ENCODE measurements at places on chromosomes 4 and X.

DNA sequence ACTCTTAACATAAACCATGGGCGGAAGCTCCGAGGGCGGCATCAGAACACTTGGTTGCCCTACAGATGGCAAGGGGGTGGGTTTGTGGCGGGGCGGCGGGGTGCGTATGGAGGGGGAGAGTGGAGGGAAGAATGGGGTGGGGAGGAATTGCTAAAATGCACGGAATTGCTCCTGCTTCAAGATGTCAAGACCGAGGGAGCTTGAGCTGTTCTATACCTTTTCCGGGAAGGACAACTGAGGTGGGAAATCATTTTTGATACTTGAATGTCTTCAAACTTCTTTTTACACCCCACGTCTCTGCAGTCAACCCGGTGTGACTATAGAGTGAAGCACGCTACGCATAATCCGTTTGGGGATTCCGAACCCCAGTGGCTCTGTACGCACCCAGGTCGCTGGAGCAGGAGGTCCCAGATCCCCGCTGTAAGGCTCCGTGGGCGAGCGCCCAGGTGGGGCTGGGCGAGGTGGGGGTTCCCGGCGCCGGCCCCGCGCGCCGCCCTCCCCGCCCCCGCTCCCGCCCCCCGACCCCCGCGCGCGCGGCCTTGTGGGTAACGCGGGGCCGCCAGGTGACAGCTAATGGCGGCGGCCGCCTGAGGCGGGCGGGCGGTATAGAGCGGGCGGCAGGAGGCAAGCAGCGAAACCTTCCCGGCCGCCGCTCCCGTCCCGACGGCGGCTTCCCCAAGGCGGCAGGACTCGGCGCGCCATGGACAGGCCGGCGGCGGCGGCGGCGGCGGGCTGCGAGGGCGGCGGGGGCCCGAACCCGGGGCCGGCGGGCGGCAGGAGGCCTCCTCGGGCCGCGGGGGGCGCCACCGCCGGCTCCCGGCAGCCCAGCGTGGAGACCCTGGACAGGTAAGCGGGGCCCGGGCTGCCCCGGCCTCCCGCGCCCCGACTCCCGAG is at the start of gene MTMR1:
TSS of gene MTMR1 (plus strand) at position 566 of the 894 bp plus-strand sequence. CDS start at position 701, 135 bp downstream.
- peak; percentile 45 for DNase-seq

DNA sequence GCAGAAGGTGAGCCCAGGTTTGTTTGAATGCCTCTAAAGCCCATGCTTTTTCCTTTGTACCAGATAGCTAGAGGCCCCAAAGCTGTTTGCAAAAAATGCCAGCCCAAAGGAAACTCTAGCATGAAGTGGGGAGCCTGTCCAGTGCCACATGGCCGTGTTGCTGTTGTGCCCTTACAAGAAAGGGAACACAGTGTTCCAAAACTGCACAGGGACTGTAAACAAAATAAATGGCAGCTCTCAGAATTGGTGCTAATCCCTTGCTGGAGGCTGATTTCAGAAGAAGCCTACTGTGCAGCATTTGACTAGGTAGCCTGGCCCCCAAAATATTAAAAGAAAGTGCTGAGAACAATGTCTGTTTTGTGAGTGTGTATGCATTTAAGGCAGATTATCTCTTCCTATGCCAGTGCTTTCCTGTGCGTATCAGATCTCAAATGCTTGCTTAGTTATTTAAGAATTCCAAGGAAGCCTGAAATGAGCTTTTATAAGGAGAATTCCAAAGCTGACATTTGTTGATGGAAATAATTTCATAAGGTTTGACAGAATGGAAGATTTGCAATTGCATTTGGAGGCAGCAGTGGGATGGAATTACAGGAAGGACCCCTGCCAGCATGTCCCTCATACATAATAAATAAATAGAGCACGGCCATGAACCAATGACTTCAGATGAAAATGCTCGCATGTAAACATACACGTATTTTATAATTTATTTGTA is 115.7 kb downstream of the IRF2 start:
- no peak for DNase-seq

DNA sequence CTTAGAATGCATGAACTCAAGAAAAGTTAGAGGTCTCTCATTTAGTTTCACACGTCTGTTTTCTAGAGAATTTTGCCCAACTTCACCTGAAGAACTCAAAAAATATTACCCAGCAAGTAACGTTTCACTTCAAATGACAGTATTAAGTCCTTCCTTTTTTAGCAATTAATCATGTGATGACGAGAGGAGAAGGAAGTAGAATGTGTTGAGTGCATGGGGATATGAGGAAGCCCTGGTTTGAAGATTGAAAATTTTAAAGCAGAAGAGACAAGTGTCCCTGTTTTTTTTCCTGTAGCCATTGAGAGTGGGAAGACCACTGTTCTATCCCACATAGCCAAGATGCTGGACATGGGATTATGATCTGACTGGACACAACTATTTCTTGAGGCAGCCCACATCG is 406.3 kb upstream of the CPEB2 start:
- no peak for DNase-seq

- no peak for DNase-seq
Measured at GRCh38 chrX:97597954-97598353, 714.2 kb downstream of the RPA4 start.

- DNase-seq, result no peak
Measured at GRCh38 chr4:18050448-18050847, 28.9 kb upstream of the LCORL start.

DNA sequence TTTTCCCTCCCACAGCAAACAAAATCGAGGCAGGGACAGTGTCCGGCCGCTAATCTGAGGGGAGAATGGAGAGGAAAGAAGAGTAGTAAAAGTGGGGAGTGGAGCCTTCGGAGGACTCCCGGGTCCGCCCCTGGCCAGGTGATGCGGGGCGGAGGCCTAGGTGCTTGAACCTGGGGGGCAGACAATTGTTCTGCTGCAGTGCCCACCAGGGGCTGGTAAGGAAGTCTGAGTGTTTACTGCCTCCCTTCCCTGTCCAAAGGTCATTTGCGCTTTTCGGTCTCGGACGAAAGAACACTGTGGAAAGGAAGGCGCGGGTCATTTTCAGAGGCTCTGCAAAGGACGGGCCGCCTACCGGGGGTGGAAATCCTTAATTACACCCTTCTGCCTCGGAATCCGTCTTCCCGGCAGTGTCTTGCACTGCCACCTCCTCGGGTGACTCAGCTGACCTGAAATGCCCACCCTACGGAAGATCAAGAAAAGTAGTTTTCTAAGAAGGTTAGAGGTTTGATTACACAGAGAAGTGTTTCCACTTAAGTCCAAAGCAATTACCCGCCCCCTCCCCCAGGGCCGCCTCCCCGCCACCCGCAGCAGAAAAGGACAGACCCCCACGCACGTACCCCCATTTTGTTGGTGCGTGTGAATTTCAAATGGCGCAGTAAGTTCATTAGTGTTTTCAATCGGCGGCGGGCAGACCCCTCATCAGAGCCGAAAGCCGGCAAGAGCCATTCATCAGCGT is 99.9 kb upstream of the TENM3 start:
- DNase-seq, result no peak

DNA sequence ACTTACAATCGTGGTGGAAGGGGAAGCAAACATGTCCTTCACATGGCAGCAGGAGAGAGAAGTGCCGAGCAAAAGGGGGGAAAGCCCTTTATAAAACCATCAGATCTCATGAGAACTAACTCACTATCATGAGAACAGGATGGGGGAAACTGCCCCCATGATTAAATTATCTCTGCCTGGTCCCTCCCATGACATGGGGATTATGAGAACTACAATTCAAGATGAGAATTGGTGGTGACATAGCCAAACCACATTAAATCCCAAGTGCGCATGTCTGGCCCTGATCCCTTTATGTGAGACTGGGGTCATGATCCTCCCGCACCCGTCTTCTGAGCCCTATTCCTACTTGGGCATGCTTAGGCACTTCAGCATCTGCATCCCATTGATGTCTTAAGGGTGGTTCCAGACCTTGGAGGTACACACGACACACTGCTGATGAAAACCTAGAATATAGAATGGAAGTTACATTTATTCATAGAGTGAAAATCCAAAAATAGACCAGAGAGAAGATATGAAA is 116.0 kb downstream of the PTTG2 start:
- DNase-seq, result no peak

GRCh38 chrX:23694606-23695005 is 27.3 kb downstream of the PRDX4 start:
- DNase-seq, result peak; percentile 21

DNA sequence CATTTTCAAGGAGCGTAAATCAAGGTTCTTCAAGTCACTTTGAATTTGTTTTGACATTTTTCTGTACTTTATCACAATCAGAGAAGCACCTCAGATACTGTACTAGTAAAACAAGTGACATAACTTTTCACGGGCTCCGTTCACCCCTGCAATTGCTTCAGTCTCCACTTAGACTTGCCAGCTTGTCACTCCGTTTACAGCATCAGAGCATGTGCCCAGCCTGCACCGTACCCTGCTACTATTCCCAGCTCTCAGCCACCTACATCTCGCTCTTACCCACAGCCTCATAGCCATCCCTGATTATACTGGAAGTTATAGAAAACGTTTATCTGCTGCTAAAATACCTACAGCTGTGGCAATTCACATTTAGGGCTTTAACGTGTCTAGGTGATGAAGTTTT is 135.3 kb upstream of the TENM3 start:
- no peak for DNase-seq

DNA sequence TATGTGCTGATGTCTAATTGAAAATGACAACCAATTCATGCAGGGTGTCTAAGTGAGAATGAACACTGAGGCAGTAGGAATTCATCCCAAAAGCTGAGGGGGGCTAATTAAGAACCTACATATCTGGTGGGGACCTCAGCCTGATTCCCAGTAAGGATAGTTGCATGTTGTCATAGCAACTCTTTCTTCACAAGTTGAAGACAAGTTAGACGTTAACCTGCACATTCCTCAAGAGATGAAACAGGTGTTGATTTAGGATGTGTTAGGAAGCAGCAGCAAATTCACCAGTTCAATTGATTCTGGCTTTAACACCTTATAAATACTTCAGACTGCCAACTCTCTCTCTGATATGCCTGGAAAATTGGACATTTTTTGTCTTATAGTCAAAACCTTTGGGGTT is 7.3 kb downstream of the FNIP2 start:
- DNase-seq, result no peak

DNA sequence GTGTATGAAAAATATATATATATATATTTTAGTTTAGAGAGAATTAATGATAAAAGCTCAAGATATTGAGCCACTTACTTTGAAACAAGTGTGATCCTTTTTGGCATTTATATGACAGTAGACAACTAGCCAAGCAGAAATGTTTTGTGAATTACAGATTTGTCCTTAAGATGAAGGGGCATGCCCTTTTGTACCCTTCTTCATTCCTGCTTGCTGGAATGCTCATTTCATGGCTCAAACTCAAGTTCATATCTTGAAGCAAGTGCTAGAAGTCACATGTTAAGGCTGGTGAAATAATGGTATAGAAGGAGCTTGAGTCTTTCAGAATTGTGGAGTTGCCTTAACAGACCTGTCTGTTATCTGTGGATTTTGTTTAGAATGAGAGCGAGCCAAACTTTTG is 203.0 kb downstream of the BMPR1B start:
- DNase-seq, result no peak

- no peak for DNase-seq
Measured at GRCh38 chr4:52588771-52589591, 70.1 kb downstream of the USP46 start.

- DNase-seq, result peak; percentile 13
Measured at GRCh38 chr4:101730291-101731117, 60.0 kb upstream of the BANK1 start.

- DNase-seq, result no peak
Measured at GRCh38 chr4:6342530-6343293, 73.1 kb downstream of the WFS1 start.

GRCh38 chrX:1581132-1581531 is 10.3 kb upstream of the AKAP17A start:
- peak; percentile 78 for DNase-seq

DNA sequence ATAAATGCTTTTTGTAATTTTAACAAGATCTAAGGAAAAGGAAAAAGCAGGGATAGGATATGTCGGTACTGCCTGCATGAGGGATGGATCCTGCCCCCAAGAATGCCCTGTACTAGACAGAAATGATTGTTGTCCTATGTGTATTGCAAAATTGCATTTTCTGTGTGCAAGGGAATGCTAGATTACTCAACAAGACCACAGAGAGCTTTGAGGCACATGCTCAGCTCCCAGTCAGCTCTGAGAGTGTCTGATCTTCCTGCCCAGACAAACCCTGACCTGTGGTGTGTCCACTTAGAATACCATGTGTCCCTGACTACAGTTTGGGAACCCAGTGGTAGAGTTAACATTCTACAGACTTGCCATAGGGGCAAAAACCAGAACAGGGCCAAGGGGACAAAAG is 129.2 kb upstream of the PAK3 start:
- DNase-seq, result no peak

DNA sequence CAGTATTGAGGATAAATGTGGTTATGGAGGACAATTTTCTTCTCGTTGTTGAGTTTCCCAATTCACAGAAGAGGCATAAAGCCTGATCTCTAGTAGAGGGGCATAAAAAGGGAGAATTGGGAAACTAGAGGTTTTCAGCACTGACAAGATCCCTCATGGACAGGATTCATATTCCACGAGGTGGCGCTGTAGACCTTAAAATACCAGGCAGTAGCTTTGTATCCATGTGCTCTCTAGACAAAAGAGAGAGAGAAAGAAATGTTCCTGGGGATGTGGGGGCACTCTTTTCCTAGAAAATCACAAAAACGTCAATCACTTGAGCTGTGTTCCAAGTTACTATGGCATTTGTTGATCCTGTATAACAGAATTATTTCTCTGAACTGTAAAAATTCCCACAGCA is 128.3 kb downstream of the MAGEE1 start:
- DNase-seq, result no peak

GRCh38 chr4:105979506-105979905 is 84.2 kb downstream of the NPNT start:
- no peak for DNase-seq

GRCh38 chr4:185457136-185457535 is 14.4 kb downstream of the CCDC110 start:
- no peak for DNase-seq

GRCh38 chr4:188841523-188841922 is 702.3 kb downstream of the TRIML1 start:
- DNase-seq, result no peak

DNA sequence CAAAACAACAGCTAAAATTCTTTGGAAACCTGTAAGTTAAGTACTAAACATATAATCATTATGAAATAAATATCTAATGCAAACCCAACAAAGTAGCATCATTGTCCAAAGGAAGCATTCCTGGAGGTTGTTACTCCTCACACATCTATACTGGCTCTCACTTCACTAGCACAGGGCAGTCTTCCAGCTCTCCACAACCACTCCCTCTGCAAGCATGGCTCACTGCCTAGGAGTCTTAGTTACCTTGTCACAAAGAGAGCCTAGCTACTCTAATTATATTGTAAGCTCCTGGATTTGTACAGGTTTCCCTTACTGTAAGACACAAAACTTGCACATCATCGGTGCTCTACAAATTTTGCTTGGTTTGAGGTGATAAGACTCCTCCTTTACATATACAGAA is 76.1 kb downstream of the AMMECR1 start:
- DNase-seq, result no peak

DNA sequence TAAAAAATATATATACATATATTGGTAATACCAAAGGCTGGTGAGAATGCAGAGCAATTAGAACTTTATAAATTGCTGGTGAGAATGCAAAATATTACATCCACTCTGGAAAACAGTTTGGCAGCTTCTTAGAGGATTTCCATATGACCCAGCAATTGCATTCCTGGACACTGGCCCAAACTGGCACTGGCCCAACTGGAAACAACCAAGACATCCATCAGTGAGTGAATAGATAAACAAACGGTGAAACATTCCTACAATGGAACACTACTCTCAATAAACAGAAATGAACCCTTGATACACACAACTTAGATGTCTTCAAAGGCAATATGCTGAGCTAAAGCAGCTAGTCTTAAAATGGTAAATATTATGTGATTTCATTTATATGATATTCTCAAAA is 524.2 kb downstream of the IQCM start:
- no peak for DNase-seq

Data from effector memory CD8-positive, alpha-beta T cell (primary cell).